CD4-positive, alpha-beta memory T cell (primary cell): ENCODE measurements at places on chromosomes 12 and 14. TPM values are rescaled to one million over a fixed set of nuclear protein-coding genes. Genes with fewer than 3 reads are reported as not detected.

DNA sequence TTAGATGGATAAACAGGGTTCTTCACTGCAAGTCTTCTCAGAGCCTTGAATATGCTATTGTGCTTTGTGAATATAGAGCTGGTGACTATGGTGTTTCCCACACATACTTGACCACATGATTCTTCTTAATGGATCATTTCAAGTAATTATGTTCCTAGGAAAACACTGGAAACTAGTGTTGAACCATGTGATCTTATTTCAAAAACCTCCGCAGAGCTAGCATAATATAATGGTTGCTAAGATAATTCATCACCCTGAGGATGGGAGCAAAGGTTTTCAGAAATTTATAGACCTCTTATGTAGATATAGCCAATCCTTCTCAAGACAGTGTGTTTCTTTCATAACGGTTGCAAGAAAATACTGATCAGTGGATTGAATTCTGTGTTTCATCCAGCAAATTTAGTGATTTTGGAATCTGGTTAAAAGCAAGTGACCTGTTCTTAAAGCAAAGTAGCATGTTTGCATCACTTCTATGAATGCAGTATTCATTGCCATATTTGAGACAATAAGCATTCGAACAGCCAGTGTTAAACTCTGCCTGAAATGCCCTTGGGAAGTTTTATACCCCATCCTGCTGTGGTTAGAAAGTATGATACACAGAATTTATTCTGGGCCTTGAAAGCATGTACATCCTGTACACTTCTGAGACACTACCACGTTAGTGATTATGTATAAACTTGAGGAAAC lies 341.0 kb upstream of the E2F7 start:
- no peaks in the 10 kb centered on the region for H3K36me3 ChIP-seq
- no peaks in the 10 kb centered on the region for H3K27me3 ChIP-seq
- no peak for DNase-seq
- H3K4me1 ChIP-seq = no peaks in the 10 kb centered on the region
- no peak overlapping the region for H3K4me3 ChIP-seq

- H3K4me3 ChIP-seq = no peak overlapping the region
- no peak overlapping the region for H3K27ac ChIP-seq
- no peaks in the 10 kb centered on the region for H3K27me3 ChIP-seq
Measured at GRCh38 chr12:100024974-100025555, 40.3 kb upstream of the ANKS1B start.

- H3K36me3 ChIP-seq = no peaks in the 10 kb centered on the region
- no peak for DNase-seq
- no peaks in the 10 kb centered on the region for H3K27me3 ChIP-seq
- H3K4me3 ChIP-seq = no peak overlapping the region
- no peak overlapping the region for H3K27ac ChIP-seq
Measured at GRCh38 chr12:129052373-129052772, 199.1 kb downstream of the GLT1D1 start.

The TAS2R46 gene
- 1.1 TPM for total RNA-seq

DNA sequence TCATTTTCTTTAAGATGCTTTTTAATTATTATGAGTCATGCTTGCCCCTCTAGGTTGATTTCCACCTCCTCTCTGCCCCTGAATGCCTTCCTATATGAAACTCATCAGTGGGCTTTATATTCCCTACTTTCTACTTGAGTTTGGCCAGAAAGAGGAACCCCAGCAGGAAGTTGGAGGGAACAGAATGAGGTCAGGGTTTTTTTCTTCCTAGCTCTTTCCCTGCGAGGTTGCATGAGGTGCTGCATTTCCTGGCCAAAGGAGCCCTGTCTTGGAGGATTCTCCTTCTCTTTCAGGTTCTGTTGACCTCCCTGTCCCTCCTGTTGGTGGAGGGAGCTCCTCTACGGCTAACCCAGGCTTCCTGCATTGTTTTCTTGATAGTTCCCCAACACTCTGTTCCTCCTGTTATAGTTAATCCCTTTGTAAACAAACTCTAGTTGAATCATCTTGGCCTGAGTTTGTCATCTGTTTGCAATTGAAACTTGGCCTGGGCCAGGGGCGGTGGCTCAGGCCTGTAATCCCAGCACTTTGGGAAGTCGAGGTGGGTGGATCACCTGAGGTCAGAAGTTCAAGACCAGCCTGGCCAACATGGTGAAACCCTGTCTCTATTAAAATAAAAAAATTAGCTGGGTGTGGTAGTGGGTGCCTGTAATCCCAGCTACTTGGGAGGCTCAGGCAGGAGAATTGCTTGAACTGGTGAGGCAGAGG lies 15.3 kb upstream of the SPIC start:
- H3K27me3 ChIP-seq = no peaks in the 10 kb centered on the region
- peaks cover 11% of the 10 kb centered on the region for H3K4me1 ChIP-seq
- no peak overlapping the region for H3K4me3 ChIP-seq

The HCAR2 gene
- not detected for total RNA-seq
